Activated CD4-positive, alpha-beta memory T cell treated with anti-CD3 and anti-CD28 coated beads for 36 hours (primary cell): ENCODE measurements at places on chromosomes 7 and 10. TPM values are rescaled to one million over a fixed set of nuclear protein-coding genes. Genes with fewer than 3 reads are reported as not detected.

The SPDYE16 gene
- 0.19 TPM for total RNA-seq

DNA sequence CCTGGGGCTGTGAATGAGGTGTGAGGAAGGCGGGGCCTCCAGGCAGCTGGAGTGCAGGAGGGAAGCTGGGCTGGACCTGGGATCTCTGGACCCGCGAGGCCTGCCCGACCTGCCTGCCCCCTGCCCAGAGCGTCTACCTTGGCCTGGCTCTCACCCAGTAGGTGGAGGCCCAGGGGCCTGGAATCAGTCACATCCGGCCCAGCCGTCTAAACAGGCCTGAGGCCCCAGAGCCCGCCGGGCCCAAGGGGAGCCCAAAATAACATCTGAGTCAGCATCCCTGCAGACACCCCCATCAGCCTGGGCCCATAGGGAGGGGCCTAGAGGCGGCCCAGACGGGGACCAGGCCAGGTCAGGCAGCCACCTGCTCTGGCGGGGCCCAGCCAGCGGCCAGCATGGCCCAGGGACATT lies 15.1 kb upstream of the ELN start:
- H3K4me3 ChIP-seq, result no peak overlapping the region
- no peaks in the 10 kb centered on the region for H3K4me1 ChIP-seq
- peaks cover 2% of the 10 kb centered on the region for H3K27me3 ChIP-seq
- no peak for DNase-seq
- H3K27ac ChIP-seq, result no peak overlapping the region

- H3K4me3 ChIP-seq, result no peak overlapping the region
- H3K27ac ChIP-seq, result no peak overlapping the region
- peaks cover 26% of the 10 kb centered on the region for H3K4me1 ChIP-seq
- peak; percentile 30 for DNase-seq
- H3K27me3 ChIP-seq, result no peaks in the 10 kb centered on the region
Observed at GRCh38 chr7:101884671-101885596, 67.5 kb downstream of the CUX1 start.

DNA sequence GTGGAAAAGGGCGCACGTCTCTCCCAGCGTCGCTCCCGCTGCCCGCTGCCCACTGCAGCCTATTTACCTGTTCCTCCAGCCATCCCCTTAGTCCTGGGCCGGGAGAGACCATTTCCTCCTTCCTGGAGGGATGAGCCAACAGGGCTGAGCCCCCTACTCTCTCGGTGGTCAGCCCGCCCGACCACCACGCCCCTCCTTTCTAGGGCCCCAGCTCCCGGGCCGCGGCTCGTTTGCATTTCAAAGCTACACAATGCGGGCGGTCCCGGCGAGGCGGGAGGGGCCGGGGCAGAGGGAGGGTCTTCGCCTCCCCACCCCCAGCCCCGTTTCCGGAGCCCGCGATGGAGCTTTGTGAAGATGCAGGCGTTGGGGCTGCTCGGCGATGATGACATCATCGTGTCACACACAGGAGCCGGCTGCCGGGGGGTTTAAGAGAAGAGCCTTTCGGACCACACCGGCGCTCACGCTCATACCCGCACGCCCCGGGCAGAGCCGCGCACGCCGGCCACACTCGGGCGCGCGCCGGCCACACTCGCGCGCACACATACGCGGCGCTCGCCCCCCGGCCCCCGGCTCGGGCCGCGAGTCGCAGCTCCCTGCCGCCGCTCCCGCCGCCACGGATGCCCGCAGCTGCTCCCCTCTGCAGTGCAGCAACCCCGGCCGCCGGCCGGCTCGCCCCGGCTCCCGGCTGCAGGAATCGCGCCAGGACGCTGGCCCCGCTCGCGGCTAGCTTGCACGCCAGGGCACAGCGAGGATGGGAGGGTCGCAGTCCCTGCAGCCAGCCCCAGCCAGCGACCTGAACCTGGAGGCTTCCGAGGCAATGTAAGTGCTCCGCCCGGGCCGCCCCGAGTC lies 107.7 kb upstream of the BTBD16 start:
- no peaks in the 10 kb centered on the region for H3K36me3 ChIP-seq
- no peak for DNase-seq
- H3K4me1 ChIP-seq, result peaks cover 7% of the 10 kb centered on the region
- no peak overlapping the region for H3K4me3 ChIP-seq
- peaks cover 58% of the 10 kb centered on the region for H3K27me3 ChIP-seq
